ENCODE measurements at places on chromosomes 12 and 14.

GRCh38 chr14:101174980-101175606 is 271.6 kb upstream of the RTL1 start:
- DNase-seq: no peak

- no peak for DNase-seq
These were observed 2.6 kb downstream of the YLPM1 start for GRCh38 chr14:74765721-74766120.

DNA sequence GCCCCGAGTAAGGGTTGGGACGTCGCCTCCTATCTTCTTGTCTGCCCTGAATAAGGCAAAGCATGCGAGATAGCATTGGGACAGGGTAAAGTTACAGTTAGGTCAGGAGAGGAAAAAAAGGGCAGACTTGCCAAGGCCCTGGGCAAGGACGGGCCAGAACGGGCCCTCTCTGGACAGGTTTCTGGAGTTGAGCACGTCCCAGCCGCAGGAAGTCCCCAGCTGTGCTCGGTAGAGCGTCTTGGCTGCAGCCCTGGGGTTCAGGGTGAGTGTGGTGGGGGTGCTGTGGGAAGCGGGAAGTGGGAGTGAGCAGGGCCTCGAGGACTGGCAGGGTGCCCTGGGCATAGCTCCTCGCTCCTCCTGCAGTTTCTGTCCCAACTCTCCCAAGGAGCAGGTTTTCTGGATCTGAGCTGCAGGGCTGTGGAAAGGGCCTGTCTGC is 5.4 kb downstream of the RPS6KL1 start:
- DNase-seq: no peak

- no peak for DNase-seq
These were observed 31.6 kb downstream of the WBP11 start for GRCh38 chr12:14771651-14772137.

- no peak for DNase-seq
These were observed 113.4 kb upstream of the SCAF11 start for GRCh38 chr12:46103559-46104383.

DNA sequence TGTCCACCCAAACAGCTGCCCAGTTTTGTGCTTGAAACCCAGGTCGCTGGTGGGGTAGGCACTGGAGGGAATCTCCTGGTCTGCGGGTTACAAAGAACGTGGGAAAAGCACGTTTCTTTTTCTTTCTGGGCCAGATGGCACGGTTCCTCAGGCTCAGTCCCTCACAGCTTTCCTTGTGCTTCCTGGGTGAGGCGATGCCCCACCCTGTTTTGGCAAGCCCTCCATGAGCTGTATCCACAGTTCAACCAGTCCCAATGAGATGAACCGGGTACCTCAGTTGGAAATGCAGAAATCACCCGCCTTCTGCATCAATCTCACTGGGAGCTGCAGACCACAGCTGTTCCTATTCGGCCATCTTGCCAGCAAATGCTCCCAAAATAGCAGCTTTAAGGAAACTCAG is 51.4 kb upstream of the TMTC2 start:
- DNase-seq: no peak

GRCh38 chr12:72144553-72144952 is 127.6 kb upstream of the TRHDE start:
- no peak for DNase-seq

Measured in stimulated activated CD4-positive, alpha-beta T cell treated with anti-CD3 and anti-CD28 coated beads, Interleukin-15, amount 100 ng/mL, for 1 hour (primary cell).